Retina (tissue), 1 donor: ENCODE measurements at places on chromosomes 7 and 10.

DNA sequence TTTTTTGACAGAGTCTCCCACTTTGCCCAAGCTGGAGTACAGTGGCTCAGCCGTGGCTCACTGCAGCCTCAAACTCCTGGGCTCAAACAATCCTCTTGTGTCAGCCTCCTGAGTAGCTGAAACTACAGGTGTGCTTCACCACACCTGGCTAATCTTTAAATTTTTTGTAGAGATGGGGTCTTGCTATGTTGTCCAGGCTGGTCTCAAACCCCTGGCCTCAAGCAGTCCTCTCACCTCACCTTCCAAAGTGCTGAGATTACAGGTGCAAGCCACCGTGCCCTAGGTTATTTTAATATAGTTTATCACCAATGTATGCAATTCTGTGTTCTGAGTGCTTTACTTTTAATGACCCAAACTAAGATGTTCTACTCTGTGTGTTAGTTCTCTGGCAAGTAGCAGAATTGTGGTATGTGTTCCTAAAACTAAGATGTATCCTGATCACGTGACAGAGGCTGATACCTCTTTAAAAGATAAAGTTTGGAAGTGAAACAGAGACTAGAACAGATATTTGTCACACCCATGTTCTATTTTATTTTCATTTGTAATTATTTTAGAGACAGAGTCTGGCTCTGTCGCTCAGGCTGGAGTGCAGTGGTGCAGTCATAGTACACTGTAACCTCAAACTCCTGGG is 22.1 kb upstream of the PFKFB3 start:
- DNase-seq, result no peak

DNA sequence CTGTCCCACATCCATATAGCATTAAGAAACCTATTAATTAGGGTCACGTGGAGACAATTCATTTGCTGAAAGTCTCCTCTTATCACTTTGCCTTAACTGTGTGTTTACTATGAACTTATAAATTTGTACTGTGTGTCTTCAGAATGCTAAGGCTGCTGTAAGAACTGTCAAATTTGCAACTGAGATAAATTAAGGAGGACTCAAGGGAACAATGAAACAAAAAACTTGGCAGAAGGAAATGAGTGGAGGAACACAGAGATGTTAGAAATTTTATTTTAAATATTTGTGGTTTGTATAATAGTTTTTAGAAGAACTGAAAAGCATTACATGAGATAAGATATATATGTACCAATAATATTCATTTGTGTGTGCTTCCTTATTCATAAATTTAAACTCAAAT is 1005.3 kb upstream of the SORCS1 start:
- no peak for DNase-seq

- DNase-seq, result no peak
Observed at GRCh38 chr10:1377740-1378397, 321.7 kb downstream of the WDR37 start.

- DNase-seq, result no peak
Observed at GRCh38 chr7:140521421-140521820, 42.1 kb upstream of the MKRN1 start.

DNA sequence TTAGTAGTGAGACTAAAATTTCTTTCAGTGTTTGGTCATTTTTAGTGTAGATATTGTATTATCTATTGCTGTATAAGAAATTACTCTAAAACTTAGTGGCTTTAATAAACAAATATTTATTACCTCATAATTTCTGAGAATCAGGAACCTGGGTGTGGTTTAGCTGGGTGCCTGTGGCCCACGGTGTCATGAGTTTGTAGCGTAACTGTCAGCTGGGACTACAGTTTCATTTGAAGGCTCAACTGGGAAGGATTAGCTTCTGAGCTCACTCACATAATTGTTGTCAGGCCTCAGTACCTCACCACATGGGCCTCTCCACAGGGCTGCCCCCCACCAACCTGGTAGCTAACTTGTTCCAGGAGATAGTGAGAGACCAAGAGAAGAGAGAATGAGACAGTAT is 98.5 kb downstream of the SRI start:
- DNase-seq, result no peak

- no peak for DNase-seq
Observed at GRCh38 chr10:21488246-21488956, 37.1 kb downstream of the SKIDA1 start.

- DNase-seq, result no peak
Observed at GRCh38 chr7:36167403-36168050, 14.5 kb downstream of the EEPD1 start.

GRCh38 chr10:905503-905902 is 26.0 kb downstream of the LARP4B start:
- no peak for DNase-seq

DNA sequence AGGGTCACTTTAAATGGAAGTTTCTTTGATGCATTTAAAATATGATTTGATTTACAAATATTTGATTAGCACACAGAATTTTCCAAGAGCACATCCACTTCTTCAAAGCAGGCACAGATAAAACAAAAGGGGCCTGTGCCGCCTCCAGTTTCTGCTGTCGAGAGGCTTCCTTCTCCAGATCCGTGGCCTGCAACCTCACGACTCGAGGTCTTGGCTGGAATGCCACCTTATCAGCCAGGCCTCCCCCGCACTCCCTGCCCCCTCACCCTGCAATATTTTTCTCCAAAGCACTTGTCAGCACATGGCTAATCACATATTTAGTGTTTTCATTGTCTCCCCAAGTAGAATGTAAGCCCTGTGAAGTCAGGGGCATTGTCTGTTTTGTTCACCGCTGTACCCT is 12.5 kb downstream of the PYROXD2 start:
- DNase-seq, result no peak

- DNase-seq, result peak; percentile 70
Observed at GRCh38 chr7:997404-998395, 14.7 kb downstream of the CYP2W1 start.

DNA sequence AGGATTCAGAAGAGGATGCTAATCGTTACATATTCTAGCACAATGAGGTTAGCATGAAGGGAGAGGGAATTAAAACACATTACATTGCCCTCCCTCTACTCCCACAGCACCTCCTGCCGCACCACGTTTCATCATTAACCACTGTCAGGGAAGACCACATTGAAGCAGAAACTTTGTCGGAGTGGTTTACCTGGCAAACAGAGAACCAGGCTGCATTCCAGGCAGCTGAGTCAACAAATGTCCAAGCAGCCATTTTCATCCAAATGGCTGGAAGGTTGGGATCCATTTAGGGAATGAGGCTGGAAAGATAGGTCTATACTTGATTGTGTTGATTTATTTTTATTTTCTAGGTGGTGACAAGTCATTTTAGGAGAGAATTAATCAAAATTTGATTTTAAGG is 273.6 kb downstream of the DYNC1I1 start:
- DNase-seq, result no peak

- DNase-seq, result no peak
Observed at GRCh38 chr7:79563821-79564522, 110.5 kb upstream of the MAGI2 start.

- DNase-seq, result no peak
Observed at GRCh38 chr10:78700413-78700812, 368.4 kb upstream of the ZMIZ1 start.

- DNase-seq, result no peak
Observed at GRCh38 chr7:98727146-98727709, 110.1 kb downstream of the NPTX2 start.

DNA sequence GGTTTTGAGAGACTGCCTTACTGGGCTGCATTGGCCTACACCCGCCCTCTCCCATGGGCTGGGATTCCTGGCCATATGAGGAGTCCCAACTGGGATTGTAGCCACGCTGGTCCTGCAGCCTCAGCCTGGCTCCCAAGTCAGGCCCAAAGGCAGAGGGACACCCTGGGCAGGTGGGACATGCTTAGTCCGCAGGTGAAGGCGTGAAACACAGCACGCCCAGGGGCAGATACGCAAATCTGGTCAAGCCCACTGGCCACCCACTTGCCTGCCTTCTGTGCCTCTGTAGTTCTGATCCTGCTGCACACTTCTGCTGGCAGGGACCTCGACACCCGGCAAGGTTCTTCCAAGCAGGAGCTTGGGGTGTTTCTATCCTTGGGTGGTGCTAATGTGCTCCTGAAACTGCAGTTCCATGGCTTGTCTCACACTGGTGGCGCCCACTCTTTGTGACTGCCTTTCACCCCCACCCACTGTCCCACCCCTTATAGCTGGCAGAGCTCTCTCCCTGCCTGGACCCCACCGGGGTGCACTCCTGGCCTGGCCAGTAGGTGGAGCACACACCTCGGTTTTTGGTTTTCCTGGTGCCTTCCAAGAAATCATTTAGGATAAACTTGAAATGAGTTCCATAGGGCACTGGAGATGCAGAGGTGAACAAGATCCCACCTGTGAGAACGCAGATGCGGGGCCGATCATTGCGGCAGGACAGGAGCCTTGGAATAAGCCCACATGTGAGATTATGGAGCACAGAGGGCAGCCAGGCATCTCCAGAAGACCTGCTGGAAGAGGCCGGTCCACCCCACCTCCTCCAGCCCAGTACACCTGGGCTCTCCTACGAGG is 47.9 kb downstream of the MKI67 start:
- peak; percentile 54 for DNase-seq

DNA sequence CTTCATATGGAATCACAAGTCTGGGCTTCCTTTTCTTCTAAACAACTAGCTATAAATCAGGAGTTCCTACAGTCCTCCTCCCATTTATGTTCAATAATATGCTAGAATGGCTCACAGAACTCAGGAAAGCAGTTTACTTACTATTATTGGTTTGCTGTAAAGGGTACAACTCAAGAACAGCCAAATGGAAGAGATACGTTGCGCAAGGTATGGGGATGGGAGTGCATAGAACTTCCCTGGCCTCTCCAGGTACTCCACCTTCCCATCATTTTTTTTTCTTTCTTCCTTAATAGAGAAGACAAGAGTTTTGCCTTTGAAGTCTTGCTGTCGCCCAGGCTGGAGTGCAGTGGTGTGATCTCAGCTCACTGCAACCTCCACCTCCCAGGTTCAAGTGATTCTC is 27.1 kb upstream of the SEMA4G start:
- DNase-seq, result no peak

- peak; percentile 22 for DNase-seq
Observed at GRCh38 chr10:88389456-88389855, 193.7 kb downstream of the RNLS start.

- DNase-seq, result no peak
Observed at GRCh38 chr7:41162612-41163011, 540.3 kb downstream of the INHBA start.

DNA sequence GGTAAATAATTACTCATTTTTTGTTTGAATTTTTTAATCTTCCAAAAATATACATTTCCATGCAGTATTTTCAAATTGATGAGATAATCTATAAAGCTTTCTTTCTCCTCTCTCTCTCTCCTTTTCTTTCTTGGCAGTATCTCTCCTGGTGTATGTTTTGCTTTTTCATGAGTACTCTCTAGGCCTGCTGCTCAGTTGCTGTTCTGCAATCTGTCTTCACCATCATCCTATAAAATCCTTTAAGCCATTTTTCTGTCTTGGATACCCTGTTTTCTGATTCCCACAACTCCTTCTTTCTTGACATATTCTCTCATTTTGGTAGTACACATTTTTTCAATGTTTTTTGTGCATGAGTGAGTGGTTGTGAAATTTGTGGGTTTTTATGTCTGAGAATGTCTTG is 1558.1 kb upstream of the LRRTM3 start:
- DNase-seq, result no peak

- DNase-seq, result no peak
Observed at GRCh38 chr7:5629941-5630340, 151.5 kb downstream of the RNF216 start.

DNA sequence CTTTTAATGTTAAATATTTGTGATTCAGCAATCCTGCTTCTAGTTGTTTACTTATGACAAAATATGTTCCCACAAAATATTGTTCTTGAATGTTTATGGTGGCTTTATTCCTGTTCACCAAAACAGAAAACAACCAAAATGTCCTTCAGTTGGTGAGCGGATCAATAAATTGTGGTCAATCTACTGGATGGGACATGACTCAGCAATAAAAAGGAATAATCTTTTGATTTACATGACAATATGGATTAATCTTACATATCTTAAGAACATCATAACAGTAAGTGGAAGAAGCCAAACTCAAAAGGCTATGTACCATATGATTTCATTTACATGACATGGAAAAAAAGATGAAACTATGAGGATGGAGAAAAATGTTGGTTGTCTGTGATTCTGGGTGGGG is 691.3 kb upstream of the GHITM start:
- no peak for DNase-seq

GRCh38 chr10:127855591-127855881 is 37.2 kb downstream of the CLRN3 start:
- no peak for DNase-seq

GRCh38 chr10:76540786-76541185 is 1096.8 kb downstream of the KCNMA1 start:
- no peak for DNase-seq

DNA sequence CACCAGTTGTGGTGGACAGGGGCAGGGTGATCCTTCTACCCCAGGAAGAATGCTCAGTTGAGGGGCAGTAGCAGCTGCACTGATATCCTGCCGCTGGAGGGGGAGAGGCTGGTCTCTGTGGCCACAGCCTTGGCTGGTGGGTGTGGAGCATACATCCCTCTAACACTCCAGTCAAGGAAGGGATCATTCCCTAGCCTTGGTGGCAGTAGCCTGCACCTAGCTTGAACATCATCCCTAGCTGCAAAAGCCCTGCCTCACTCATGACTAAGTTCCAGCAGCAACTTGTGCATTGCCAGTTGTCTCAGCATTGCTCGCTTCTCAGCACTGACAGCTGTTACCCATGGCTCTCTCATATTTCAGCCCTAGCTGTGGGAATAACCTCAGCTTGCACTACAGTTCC is 688.9 kb upstream of the POT1 start:
- DNase-seq, result no peak

DNA sequence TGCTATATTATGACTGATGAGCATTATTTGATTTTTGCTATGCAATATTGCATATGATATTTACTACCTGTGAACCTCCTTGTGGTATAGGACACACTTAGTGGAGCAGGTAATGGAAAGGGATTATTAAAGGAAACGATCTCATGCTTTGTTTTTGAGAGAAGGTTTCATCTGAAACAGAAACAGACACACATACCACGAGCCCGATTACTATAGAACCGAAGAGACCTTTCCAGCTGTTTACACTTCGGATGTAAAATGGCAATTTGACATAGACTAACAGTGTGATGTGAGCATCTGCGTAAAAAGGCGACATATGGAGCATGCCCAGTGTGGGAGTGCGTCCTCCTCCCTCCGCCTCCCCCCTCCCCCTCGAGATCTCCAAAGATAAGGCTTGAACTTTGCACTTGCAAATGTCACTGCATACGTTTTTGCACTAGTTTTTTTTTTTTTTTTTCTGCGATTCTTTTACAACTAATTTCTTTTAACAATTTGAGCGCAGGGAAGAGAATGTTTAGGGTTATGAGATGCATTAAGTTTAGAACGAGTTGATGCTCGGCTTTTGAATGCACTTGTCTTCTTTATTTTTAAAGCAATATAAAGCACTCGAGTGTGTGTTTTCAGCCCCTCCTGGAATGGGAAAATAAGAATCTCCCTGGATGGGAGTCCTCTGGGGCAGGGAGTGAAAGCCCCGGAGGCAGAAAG is 251.0 kb downstream of the NSUN6 start:
- DNase-seq, result peak; percentile 69

- DNase-seq, result no peak
Observed at GRCh38 chr7:71238581-71239295, 106.8 kb downstream of the GALNT17 start.
